ENCODE measurements at places on chromosomes 11 and 22. TPM values are rescaled to one million over a fixed set of nuclear protein-coding genes. Genes with fewer than 3 reads are reported as not detected.

The FAM180B gene
- not detected for polyA plus RNA-seq

The GDPD5 gene
- polyA plus RNA-seq, result 27.8 TPM

The DENND6B gene
- 1.2 TPM for polyA plus RNA-seq

The TMPRSS6 gene
- not detected for polyA plus RNA-seq

The GAS2 gene
- 3.4 TPM for polyA plus RNA-seq

The TH gene
- not detected for polyA plus RNA-seq

The LRRC56 gene
- polyA plus RNA-seq, result 2.6 TPM

The GAL gene
- not detected for polyA plus RNA-seq

The CYTH4 gene
- 70.8 TPM for polyA plus RNA-seq

The SORL1 gene
- polyA plus RNA-seq, result 25.8 TPM

The SERHL2 gene
- polyA plus RNA-seq, result 4.5 TPM

The MRGPRX4 gene
- polyA plus RNA-seq, result not detected

The GPHA2 gene
- not detected for polyA plus RNA-seq

The TMEM25 gene
- polyA plus RNA-seq, result 11.2 TPM

The OR52I1 gene
- not detected for polyA plus RNA-seq

The TMA7B gene
- polyA plus RNA-seq, result 0.78 TPM

The OSM gene
- polyA plus RNA-seq, result 0.79 TPM

The NPAS4 gene
- polyA plus RNA-seq, result not detected

The MMP13 gene
- polyA plus RNA-seq, result not detected

The NDUFS3 gene
- 105 TPM for polyA plus RNA-seq

The PACSIN3 gene
- polyA plus RNA-seq, result not detected

The SLC17A6 gene
- not detected for polyA plus RNA-seq

The MRGPRE gene
- polyA plus RNA-seq, result not detected

The NUDT8 gene
- 2.9 TPM for polyA plus RNA-seq

The SAA1 gene
- not detected for polyA plus RNA-seq

The IL17RA gene
- 13.5 TPM for polyA plus RNA-seq

The NXPE2 gene
- polyA plus RNA-seq, result not detected

The CHRDL2 gene
- polyA plus RNA-seq, result not detected

The EFCAB6 gene
- polyA plus RNA-seq, result not detected

The HINFP gene
- polyA plus RNA-seq, result 12.9 TPM

The APBB1 gene
- polyA plus RNA-seq, result 21.4 TPM

The NRGN gene
- polyA plus RNA-seq, result 4.6 TPM

The SLC22A6 gene
- polyA plus RNA-seq, result not detected

The CRYBB3 gene
- not detected for polyA plus RNA-seq

The CHKB gene
- polyA plus RNA-seq, result 38.6 TPM

The E2F8 gene
- not detected for polyA plus RNA-seq

The TMEM132A gene
- polyA plus RNA-seq, result 0.26 TPM

The MS4A7 gene
- polyA plus RNA-seq, result 16.8 TPM

Data from IgD-negative memory B cell (primary cell).